Activated T-helper 2 cell treated with anti-CD3 and anti-CD28 coated beads, Interferon-gamma antibody, Interleukin-2, Interleukin-4, amounts not matched to agents 10 μg/mL and 5 μg/mL and 100 μg/mL, durations not matched to agents 14 hours and 24 hours and 36 hours (primary cell): ENCODE measurements at places on chromosomes 16 and 17.

GRCh38 chr17:55532670-55533069, 21.4 kb upstream of the SMIM36 start:
- no peak for DNase-seq
- no peak overlapping the region for H3K27ac ChIP-seq
- no peaks in the 10 kb centered on the region for H3K36me3 ChIP-seq
- H3K4me1 ChIP-seq = no peaks in the 10 kb centered on the region
- H3K27me3 ChIP-seq = peaks cover 12% of the 10 kb centered on the region

GRCh38 chr17:62017912-62018311, 47.2 kb downstream of the MED13 start:
- H3K4me1 ChIP-seq = no peaks in the 10 kb centered on the region
- H3K27me3 ChIP-seq = no peaks in the 10 kb centered on the region
- no peak overlapping the region for H3K27ac ChIP-seq

- no peak overlapping the region for H3K27ac ChIP-seq
- H3K27me3 ChIP-seq = peaks cover 20% of the 10 kb centered on the region
- DNase-seq = no peak
- no peaks in the 10 kb centered on the region for H3K4me1 ChIP-seq
- no peaks in the 10 kb centered on the region for H3K36me3 ChIP-seq
Measured at GRCh38 chr16:49484451-49484849, 110.8 kb downstream of the C16orf78 start.

DNA sequence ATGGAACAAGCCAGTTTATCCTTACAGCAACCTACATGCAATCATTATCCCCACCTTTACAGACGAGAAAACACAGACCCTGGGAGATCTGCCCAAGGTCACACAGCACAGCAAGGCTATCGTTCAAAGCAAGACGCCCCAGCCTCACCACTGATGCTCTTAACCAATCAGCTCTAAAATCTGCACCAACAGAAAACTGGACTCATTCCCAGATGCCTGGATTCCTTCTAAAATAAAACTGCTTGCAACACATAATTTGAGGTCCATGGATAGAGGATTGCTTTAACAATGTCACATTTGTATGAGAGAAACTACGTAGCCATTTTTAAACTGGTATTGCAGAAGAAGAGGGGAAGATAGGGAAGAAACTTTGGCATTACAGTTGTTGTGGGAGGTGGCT, 6.8 kb downstream of the COTL1 start:
- H3K36me3 ChIP-seq = peaks cover 90% of the 10 kb centered on the region
- H3K27ac ChIP-seq = peak overlapping the region; percentile 66
- H3K4me3 ChIP-seq = peak overlapping the region; percentile 22

GRCh38 chr17:64154717-64155116, 24.8 kb upstream of the ERN1 start:
- no peak for DNase-seq
- H3K4me1 ChIP-seq = peaks cover 13% of the 10 kb centered on the region
- H3K27ac ChIP-seq = peak overlapping the region; percentile 14
- no peaks in the 10 kb centered on the region for H3K27me3 ChIP-seq
- no peak overlapping the region for H3K4me3 ChIP-seq
- peaks cover 20% of the 10 kb centered on the region for H3K36me3 ChIP-seq

DNA sequence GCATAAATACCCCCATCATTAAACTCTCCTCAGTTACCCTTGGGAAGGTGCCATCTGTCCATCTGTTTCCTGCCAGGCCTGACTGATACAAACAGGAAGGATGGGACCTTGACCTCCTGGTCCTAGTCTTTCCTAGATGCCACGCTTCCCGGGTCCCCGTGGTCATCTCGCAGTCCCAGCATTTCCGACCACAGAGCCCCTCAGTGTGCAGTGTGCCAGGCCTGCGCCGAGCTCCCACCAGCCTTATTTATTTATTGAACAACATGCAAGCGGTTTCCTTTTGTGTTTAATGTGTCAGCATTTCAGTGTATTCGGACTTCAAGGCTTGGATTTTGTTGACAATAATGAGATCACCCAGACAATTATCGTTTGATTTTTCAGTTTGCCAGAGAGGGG, 45.6 kb upstream of the NKD1 start:
- DNase-seq = no peak
- H3K4me1 ChIP-seq = no peaks in the 10 kb centered on the region
- H3K27me3 ChIP-seq = no peaks in the 10 kb centered on the region
- no peak overlapping the region for H3K27ac ChIP-seq
- no peaks in the 10 kb centered on the region for H3K36me3 ChIP-seq
- H3K4me3 ChIP-seq = no peak overlapping the region
